ENCODE measurements at places on chromosomes 12 and 14.

DNA sequence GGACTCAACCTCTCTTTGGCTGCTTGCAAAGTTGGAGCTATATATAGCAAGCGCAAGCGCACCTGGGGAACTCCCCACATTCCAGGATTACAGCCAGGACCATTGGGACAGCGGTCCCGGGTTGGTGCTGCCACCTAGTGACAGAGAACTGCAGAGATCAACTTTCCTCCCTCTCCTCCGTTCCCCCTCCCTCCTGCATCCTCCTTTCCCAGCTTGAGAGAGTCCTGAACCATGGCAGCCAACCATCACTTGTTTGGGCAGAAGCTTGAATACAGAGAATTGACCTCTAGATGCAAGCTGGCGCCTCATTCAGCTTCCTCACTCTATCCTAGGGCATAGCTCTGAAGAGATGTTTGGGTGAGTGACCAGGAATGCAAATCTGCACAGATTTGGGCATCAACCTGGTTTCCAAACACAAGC lies 17.4 kb upstream of the FLVCR2 start:
- peak; percentile 74 for DNase-seq

DNA sequence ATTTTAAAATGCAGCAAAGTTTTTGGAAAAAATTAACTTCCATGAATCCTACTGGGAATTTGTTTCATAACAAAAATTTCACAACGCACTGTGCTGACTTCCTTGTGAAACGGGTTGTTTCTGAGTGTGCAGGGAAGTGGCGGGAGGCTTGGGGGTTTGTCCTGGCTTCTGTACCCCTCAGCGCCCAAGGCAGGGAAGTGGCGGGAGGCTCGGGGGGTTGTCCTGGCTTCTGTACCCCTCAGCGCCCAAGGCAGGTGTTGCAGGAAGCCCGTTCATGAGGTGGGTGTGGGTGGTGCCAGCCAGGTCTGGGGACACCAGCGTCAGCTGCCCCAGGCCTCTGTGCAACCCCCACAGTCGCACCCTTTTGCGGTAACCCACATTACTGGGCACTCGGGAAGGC lies 25.1 kb downstream of the ADGRD1 start:
- DNase-seq, result no peak

- no peak for DNase-seq
These were observed 289.9 kb downstream of the BCAT1 start for GRCh38 chr12:24659016-24659415.

GRCh38 chr12:54463484-54463883 lies 9.9 kb downstream of the GTSF1 start:
- DNase-seq, result no peak

DNA sequence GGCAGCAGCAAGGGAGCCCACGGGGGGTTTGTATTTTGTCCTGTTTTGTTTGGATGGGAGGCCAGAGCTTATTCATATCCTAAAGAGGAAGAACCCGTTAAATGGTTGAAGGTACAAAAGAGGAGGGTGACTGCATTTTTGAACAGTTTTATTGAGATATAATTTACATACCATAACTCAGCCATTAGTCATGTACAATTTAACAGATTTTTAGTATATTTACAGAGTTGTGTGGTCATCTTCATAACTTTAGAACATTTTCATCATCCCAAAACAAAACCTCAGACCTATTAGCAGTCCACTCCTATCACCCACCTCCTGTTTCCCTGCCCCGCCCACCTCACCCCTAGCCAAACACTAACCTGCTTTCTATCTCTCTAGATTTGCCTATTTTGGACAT lies 12.6 kb downstream of the NRDE2 start:
- DNase-seq, result no peak

GRCh38 chr12:106434526-106434925 lies 77.0 kb downstream of the POLR3B start:
- no peak for DNase-seq

DNA sequence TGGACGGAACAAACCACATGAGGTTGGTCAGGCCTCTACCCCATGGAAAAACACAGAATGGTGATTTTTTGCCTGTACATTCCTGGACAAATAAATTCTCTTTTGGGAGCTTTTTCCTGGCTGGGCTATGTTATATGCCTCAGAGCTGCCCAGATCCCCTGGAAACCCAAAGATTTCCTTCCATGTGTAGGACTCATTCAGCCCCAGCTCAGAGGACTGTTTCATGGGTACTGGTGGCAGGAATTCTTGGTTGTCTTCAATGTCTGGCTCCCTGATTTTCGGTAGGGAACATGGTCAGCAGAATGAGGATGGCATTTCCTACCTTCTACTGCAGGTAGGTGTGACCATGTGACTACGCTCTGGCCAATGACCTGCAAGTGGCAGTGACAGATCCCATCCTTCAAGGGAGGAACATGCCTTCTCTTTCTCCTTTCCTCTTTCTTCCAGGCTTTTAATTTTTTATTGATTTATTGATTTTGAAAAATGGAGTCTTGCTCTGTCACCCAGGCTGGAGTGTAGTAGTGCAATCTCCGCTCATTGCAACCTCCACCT lies 15.4 kb upstream of the P2RX7 start:
- DNase-seq, result no peak
